ENCODE measurements at places on chromosomes 12 and 14. TPM values are rescaled to one million over a fixed set of nuclear protein-coding genes. Genes with fewer than 3 reads are reported as not detected.

PLCZ1 gene
- total RNA-seq = not detected

CLEC1B gene
- not detected for total RNA-seq

CLEC2B gene
- 15.1 TPM for total RNA-seq

ARMH4 gene
- 5.1 TPM for total RNA-seq

SMIM41 gene
- total RNA-seq = not detected

OTX2 gene
- total RNA-seq = not detected

CSRP2 gene
- total RNA-seq = 11.7 TPM

FAM90A1 gene
- total RNA-seq = 0.28 TPM

ABCC9 gene
- 51.0 TPM for total RNA-seq

CCDC177 gene
- total RNA-seq = under 0.01 TPM

CDKN1B gene
- total RNA-seq = 52.0 TPM

OASL gene
- 0.56 TPM for total RNA-seq

GZMB gene
- not detected for total RNA-seq

SIX6 gene
- not detected for total RNA-seq

SYNDIG1L gene
- under 0.01 TPM for total RNA-seq
